ENCODE measurements at places on chromosomes 6 and 20. TPM values are rescaled to one million over a fixed set of nuclear protein-coding genes. Genes with fewer than 3 reads are reported as not detected.

The NRN1 gene
- 24.4 TPM for total RNA-seq

The NRSN1 gene
- total RNA-seq: not detected

DNA sequence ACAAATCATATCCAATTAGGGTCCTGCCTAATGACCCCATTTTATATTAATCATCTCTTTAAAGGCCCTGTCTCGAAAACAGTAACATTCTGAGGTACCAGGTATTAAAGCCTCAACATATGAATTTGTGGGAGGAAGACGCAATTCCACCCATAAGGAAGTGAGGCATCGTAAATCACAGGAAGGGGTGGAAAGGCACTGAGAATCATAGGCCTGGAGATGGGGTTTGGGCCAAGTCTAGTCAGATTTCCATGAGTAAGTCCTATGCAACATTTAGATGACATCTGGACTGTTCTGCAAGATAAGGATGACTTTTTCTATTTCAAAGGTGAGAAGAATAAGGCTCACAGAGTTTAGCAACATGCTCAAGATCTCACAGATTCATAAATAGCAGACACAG, 534.0 kb downstream of the KHDRBS2 start:
- H3K36me3 ChIP-seq: no peaks in the 10 kb centered on the region
- H3K4me3 ChIP-seq: no peak overlapping the region
- DNase-seq: no peak
- no peak overlapping the region for H3K27ac ChIP-seq

GRCh38 chr6:105646391-105646867, 243.5 kb upstream of the PREP start:
- H3K4me3 ChIP-seq: no peak overlapping the region
- no peak for DNase-seq
- no peak overlapping the region for H3K27ac ChIP-seq
- H3K4me1 ChIP-seq: peaks cover 13% of the 10 kb centered on the region

DNA sequence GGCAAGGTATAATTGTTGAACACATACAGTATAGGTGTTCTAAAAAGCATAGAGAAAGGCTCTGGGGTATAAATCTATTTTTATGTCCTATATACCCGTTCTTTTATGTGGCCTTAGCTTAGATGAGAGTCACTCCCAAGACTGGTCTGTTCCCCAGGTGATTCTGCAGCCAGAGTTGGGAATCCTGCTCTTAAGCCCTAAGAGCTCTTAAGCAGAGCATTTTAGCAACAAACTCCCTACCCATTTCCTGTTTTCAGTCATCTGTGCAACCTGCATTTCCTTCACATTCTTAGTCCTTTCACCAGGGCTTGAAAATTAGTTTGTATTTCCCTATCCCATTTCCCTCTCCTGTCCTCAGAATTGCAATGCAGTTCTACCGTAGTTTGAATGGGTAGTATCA, 166.1 kb downstream of the HS3ST5 start:
- H3K4me1 ChIP-seq: no peaks in the 10 kb centered on the region
- H3K36me3 ChIP-seq: no peaks in the 10 kb centered on the region
- DNase-seq: no peak
- H3K4me3 ChIP-seq: no peak overlapping the region
- H3K27ac ChIP-seq: no peak overlapping the region

- H3K36me3 ChIP-seq: no peaks in the 10 kb centered on the region
- H3K27ac ChIP-seq: peak overlapping the region; percentile 24
- H3K4me1 ChIP-seq: peaks cover 35% of the 10 kb centered on the region
- DNase-seq: no peak
Observed at GRCh38 chr6:3796719-3797041, 45.2 kb upstream of the PXDC1 start.
